ENCODE measurements at places on chromosomes 11 and 22.

GRCh38 chr22:28246397-28246796 lies 327.3 kb upstream of the PITPNB start:
- DNase-seq = no peak

GRCh38 chr11:66918741-66919140 lies 39.4 kb downstream of the PC start:
- no peak for DNase-seq

- DNase-seq = no peak
Measured at GRCh38 chr11:131909426-131910177, 539.2 kb downstream of the NTM start.

DNA sequence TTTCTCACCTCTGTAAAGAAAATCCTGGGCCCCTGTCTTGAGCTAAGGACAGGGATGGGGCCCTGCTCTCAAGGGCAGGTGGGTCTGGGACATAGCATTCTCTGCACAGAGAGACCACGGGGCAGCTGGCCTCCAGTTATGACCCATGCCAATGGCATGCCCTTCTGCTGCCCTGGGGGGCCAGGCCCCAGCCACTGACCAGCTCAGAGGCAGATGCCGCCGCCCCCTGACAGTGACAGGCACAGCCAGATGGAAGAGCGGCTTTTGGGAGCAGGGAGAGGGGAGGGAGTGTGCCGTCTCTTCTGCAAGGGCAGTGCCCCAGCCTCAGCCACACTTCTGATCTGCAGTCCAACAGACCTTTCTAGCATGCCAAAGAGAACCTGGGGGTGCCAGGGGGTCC lies 114.8 kb upstream of the NAV2 start:
- DNase-seq = no peak

- DNase-seq = no peak
Measured at GRCh38 chr22:46620588-46621242, 529 bp downstream of the GRAMD4 start.

DNA sequence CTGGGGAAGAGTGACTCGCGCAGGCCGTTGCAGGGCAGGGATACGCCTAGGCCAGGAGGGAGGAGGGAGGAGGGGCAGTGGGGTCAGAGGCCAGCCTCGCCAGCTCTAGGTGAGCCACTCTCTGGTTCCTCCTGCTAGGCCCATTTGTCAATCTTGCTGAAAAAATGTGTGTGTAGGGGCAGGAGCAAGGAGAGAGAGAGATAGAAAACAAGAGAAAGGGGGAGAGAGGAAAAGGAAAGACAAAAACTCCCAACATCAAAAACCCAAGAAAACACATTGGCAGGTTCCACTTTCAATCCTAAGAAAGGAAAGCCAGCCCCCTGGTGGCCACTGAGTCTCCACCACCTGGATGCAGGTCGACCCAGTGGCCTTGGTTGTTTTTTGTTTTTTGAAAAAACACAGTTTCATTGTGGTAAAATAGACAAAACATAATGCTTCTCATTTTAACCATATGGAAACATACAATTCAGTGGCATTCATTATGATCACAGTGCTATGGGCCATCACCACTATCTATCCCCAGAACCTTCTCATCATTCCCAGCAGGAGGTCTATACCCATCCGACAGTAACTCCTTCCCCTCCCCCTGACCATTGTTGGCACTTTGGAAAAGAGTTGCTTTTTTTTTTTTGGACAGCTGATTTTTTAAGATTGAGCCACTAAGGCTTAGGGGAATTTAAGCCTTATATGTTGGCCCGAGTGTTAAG lies 10.9 kb downstream of the OMP start:
- no peak for DNase-seq

- no peak for DNase-seq
Measured at GRCh38 chr11:128717516-128717915, 23.6 kb downstream of the FLI1 start.

GRCh38 chr11:12529041-12529440 lies 145.2 kb upstream of the TEAD1 start:
- no peak for DNase-seq

- DNase-seq = no peak
Measured at GRCh38 chr11:116234989-116235568, 537.7 kb downstream of the BUD13 start.

DNA sequence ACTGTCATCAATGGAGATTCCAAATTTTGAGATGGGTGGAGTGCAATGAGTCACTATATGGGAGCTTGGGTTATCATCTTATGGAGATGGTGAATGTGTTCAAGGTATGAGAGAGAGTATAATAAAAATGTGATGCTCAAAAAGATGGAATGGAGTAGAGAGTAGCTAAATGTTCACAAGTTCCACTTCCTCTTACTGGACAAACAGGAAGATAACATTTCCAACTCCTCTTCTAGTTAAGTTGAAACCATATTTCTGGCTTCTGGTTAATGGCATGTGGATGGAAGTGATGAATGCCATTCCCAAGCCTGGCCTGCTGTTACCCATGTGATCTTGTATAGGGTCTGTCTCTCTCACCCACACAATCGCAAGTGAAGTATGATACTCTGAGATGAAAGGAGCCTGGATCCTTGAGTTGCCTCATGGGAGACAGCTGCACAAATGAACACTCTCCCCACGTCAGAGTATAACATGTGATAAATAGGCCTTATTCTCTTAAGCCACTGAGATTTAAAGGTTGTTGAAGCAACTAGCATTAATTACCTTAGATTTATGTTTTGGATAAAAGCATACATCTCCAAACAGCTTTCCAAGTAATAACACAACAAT lies 111.0 kb downstream of the RAB38 start:
- DNase-seq = no peak

DNA sequence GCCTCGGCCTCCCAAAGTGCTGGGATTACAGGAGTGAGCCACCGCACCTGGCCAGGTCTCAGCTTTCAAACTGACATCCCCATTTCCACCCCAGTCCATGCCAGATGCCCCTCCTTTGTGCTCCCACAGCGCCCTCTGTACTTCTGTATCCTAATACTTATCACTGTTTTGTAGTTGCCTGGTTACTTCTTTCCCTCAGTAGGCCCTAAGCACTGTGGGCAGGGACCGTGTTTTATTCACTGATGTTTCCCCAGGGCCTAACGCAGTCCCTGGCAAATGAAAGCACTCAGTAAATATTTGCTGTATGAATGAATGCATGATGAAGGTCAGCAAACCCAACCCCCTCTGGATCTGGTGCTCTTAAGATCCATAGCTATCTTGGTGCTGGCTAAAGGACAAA lies 2.2 kb upstream of the TRIM3 start:
- no peak for DNase-seq

DNA sequence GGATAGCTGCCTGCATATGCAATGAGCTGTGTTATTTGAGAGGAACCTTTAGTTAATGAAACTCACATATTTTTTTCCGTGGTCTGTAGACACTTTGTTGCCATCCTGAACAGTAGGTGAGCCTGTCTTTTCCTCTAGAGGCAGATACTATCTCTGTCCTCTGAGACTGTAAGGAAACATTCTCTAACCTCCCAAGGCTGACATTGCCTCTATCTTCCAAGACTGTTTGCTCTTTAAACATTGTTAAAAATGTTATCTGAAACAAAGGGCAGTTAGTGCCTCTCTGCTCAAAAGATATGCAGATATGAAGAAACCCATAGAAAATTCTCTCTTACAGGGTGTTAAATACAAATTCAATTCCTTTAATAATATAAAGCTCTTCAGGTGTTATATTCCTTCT lies 963.8 kb upstream of the CNTN5 start:
- DNase-seq = no peak
